ENCODE measurements at places on chromosomes 5 and 9.

GRCh38 chr9:107389617-107390071 lies 99.9 kb downstream of the KLF4 start:
- DNase-seq, result no peak

DNA sequence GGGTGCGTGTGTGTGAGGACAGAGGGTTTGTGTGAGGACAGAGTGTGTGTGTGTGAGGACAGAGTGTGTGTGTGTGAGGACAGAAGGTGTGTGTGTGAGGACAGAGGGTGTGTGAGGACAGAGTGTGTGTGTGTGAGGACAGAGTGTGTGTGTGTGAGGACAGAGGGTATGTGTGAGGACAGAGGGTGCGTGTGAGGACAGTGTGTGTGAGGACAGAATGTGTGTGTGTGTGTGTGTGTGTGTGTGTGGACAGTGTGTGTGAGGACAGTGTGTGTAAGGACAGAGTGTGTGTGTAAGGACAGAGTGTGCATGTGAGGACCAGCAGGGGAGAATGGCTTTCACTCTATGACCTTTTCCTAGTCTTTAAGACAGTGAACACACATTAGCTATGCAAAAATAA lies 63.1 kb upstream of the UBAC1 start:
- DNase-seq, result no peak

DNA sequence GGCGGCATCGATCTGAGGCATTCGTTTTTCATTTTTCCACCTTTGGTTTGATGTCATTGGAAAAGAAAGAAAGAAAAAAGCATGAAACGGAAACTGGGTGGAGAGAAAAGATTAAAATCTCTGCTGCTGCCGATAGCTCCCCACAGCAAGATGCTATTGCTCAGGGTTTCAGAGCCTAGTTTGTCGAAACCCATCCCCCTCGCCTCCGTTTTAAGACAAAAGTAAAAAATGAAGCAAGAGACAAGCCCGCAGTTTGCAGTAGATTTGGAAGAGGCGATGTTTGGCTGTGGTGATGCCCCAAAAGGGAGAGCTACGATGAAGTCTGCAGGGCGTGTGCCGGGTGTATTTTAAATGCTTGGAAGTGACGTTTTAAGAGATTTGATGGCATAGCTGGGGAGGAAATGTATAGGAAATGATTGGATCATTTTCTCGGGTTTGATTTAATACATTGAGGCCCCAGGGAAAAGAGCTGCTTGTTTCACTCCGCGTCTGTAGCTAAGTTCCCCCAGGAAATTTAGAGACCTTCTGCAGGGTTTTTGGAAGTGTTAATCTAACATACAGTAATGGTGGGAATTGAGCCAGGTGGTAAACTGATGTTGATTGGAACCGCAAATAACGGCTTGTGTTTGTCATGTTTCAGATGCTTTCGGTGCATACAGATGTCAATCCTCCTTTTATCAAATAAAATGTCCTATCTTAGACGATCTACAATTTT lies 909 bp downstream of the NDFIP1 start:
- no peak for DNase-seq

DNA sequence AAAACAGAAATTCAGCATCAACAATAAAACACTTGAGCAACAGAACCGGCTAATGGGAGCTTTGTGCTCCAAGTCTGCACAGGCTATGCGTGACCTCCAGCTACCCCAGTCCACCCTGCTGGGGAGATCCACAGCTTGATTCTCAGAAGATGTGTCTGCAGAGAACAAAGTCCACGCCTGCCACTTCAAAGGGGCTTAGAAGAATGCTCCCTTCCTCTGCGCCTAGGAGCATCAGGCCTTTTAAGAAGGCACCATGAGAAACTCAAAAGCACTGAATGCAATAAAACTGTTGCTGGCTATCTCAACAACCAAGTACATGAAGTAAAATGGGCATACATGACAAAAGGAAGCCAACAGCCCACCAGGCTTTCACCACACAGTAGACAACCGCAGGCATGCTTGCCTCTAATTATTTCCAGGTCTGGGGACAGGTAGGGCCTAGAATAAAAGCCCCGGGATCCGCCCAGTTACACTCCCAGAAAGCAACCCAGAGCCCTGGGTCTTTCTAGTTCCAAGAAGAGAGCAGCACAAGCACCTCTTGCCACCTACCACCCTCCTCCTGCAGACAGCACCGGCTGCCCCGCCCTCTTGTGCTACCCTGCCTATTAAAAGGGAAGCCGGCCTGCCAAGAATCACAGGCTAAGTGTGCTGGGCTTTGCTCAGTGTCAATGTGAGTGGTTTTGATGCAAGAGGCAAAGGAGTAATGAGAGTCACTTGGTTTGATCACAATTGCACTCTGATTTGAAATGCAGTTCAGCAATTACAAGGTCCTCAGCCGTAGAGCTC lies 123.2 kb downstream of the SPOCK1 start:
- no peak for DNase-seq

DNA sequence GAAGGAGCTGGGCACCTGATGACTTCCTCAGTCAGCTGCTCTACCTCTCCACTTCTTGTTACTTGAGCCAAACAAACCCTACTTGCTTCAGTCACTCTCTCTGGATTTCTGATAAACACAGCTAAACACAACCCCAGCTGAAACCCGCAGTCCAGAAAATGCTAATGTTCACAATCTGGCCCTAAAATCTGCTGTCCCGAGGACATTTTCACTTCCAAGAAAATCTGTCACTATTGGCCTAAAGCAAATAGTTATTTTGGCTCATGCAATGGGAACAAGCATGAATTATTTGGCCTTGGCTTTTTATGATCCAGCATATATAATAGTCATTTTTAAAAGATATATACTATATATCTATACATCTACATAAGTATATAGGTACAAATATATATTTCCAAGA lies 19.1 kb downstream of the FAM81B start:
- DNase-seq, result no peak

DNA sequence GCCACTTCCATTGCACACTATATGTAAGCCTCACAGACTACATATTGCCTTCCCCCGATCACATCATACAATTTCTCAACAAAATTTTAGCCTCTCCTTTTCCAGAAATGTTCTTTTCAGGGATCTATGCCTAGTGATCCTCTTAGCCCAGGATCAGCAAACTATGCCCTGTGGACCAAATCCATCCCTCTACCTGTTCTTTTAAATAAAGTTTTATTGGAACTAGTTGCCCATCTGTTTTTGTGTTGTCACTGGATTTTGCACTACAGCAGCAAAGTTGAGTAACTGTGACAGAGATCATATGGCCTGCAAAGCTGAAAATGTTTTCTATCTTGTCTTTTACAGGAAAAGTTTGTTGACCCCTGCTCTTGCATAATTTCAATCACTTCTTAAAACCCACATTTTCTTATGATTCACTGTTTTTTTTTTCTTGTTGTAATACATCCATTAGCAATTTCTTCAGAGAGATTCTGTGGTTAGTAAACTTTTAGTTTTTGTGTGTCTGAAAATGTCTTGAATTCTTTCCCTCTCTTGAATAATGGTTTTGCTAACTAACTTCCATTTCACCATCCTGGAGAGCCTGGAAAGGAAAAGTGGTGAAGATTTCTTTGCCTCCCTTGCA lies 7.1 kb downstream of the TXNDC8 start:
- DNase-seq, result no peak

DNA sequence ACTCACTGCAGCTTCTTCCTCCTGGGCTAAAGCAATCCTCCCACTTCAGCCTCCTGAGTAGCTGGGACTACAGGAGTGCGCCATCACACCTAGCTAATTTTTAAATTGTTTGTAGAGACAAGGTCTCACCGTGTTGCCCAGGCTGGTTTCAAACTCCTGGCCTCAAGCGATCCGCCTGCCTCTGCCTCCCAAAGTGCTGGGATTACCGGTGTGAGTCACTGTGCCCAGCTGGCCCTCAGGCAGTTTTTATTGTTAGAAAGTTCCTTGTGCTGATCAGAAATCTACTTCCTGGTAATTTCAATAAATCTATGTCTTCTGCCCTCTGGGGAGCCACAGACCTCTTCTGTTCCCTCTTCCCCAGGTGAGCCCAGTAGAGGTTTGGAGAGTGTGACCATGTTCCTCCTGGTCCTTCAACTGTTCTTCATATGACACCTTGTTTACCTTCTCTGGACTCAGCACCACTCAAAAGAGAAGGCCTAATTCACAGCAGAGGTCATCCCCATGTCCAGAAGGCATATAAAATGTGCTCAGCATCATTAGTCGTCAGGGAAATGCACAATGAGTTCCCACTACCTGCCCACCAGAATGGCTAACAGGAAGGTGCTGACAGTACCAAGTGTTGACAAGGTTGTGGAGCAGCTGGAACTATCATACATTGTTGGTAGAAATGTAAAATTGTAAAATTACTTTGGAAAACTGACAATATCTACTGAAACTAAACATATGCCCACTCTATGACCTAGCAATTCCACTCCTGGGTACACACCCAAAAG lies 10.4 kb downstream of the TMOD1 start:
- no peak for DNase-seq

GRCh38 chr9:109599711-109600110 lies 101.6 kb upstream of the PTPN3 start:
- DNase-seq, result no peak

GRCh38 chr5:96090215-96090614 lies 128.6 kb upstream of the ELL2 start:
- DNase-seq, result no peak

- DNase-seq, result no peak
These were observed 120.4 kb downstream of the C9orf152 start for GRCh38 chr9:110087605-110088004.

DNA sequence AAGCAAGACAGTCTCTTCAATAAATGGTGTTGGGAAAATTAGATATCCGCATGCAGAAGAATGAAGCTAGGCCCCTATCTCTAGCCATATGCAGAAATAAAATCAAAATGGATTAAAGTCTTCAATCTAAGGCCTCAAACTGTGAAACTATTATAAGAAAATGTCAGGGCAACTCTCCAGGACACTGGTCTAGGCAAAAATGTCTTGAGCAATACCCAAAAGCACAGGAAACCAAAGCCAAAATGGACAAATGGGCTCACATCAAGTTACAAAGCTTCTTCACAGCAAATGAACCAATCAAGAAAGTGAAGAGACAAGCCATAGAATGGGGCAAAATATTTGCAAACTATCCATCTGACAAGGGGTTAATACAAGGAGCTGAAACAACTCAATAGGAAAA lies 338.8 kb downstream of the NNT start:
- DNase-seq, result no peak

- no peak for DNase-seq
These were observed 43.5 kb downstream of the PNPLA7 start for GRCh38 chr9:137506702-137507171.

DNA sequence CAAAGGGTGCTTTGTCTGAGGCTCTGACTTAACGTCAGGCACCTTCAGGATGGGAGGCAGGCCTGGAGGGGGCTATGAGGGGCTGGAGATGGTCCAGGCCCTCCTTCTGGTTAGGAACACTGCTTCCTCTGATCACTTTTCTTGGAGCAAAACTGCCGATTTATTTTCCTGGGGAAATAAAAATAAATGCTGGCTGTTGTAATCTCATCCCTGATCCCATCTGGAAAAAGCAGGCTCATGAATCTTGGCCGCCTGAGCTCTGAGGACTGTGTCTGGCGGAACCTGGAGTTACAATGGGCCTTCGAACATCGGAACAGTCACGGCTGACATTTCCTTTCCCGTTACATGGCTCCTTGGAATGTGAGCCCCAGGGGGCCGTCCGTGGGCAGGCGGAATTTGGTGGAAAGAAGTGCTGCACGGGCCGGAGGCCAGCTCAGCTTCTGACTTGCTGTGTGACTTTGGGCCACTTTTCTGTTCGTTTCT lies 157.8 kb downstream of the RGS3 start:
- DNase-seq, result no peak

DNA sequence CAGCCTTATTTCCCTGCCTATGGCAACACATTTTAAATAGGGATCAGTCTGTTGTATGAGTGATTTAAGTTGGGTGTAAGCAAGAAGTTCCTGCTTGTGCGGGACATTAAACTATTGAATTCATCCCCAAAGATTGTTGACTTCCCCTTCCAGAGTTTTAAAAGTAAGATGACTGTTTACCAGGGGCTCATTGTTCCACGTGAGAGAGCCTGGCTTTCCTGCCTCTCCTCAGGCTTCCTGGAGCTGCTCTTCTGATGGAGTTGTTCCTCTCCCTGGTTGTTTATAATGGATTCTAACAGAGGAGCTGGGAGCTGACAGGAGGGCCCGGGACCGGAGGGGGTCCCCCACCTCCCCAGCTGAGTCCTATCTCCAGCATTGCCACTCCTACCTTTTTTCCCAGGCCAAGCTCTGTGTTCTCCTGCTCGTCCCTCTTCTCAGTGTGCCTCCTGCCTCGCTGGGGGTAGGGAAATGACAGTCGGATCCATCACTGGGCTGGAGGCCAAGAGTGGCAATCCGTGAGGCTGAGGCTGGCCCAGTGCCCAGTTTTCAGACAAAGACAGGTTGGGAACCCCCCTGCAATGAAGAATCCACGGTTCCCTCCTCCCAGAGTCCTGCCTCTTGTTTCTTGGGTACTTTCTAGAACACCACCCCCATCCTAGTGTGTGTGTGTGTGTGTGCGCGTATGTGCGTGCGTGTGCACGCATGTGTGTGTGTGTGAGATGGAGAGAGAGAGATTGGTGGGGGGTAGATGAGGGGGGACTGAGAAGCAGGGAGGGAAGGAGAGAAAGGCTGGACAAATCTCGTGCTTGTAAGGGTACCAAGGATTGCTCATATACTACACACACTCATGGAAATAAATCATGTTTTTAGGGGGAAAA lies 123.7 kb upstream of the NFIB start:
- no peak for DNase-seq

- DNase-seq, result no peak
These were observed 42.9 kb downstream of the MEGF10 start for GRCh38 chr5:127333483-127333882.

DNA sequence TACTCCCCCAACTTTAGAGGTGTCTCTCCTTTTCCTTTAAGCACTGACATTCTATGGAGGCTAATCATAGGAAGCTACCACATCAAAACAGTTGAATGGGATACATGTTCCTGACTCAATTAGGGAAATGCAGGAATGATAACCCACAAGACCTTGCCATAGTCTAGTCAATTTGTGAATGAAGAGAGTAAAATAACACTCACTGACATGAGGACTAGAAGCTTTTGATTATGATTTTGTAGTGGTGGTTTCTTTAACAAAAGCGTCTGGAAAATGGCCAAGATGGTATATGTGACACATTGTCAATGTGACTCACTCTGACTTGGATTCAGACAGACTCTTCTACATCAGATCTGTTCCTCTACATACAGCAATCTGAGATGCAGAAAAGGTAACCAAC lies 13.7 kb upstream of the PRELID2 start:
- DNase-seq, result no peak

- DNase-seq, result no peak
These were observed 95.1 kb downstream of the DAPK1 start for GRCh38 chr9:87592554-87593358.

GRCh38 chr5:14881826-14882225 lies 10.2 kb upstream of the ANKH start:
- DNase-seq, result no peak

DNA sequence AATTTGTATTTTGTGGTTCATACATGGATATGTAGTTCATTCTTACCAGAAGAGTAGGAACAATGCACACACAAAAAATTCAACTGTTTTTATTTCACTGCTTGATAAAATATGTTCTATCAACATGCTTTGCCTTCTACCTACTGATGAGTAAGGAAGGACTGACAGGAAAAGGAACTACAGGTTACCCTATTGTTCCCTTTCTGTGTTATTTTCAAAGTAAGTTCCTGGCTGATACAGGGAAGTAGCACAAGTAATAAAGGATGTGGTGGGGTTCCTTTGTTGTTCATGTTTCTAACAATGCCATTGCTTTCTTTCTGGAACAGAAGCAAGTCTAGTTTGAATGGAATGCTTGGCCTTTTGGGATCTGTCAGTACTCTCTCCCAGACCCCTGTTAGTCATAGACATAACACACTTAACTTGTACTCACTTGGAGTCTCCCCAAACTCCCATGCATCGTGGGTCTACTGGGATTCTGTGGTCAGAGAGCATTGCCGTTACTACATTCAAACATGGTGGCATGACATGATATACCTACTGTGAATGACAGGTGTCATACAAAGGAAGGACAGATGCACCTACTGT lies 20.2 kb upstream of the ALDOB start:
- no peak for DNase-seq

All from stimulated activated CD4-positive, alpha-beta T cell treated with anti-CD3 and anti-CD28 coated beads, Interleukin-15, amount 100 ng/mL, for 1 hour (primary cell).